ENCODE measurements at places on chromosomes 4 and X. TPM values are rescaled to one million over a fixed set of nuclear protein-coding genes. Genes with fewer than 3 reads are reported as not detected.

DNA sequence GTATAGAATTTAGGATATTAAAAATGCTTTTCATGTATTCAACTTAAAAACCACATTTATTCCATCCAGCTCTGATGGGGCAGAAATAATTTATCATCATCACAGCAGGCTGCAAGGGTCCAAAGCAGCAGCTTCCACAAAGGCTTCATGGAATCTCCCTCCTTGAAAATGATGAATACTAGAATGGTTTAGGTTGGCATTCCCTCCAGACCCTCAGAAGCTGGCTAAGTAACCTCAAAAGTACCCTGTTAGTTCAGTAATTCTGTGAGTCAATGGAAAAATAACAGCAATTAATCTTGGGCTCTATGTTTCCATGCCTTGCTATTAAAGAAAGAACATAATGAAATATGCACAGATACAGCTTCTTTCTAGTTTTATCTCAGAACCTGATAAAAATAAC is 594.9 kb upstream of the DIPK2B start:
- DNase-seq, result no peak

- DNase-seq, result no peak
These were observed 242.0 kb downstream of the BCOR start for GRCh38 chrX:39855748-39856129.

Gene ENPEP
- not detected for total RNA-seq

Gene NDUFC1
- total RNA-seq, result 66.4 TPM

Gene PWWP3B
- total RNA-seq, result 1.5 TPM

Gene LRAT
- not detected for total RNA-seq

Gene SPIN2A
- total RNA-seq, result 0.21 TPM

Gene RTL9
- not detected for total RNA-seq

All from pulmonary artery endothelial cell (primary cell).